ENCODE measurements at places on chromosomes 1 and 21. TPM values are rescaled to one million over a fixed set of nuclear protein-coding genes. Genes with fewer than 3 reads are reported as not detected.

DNA sequence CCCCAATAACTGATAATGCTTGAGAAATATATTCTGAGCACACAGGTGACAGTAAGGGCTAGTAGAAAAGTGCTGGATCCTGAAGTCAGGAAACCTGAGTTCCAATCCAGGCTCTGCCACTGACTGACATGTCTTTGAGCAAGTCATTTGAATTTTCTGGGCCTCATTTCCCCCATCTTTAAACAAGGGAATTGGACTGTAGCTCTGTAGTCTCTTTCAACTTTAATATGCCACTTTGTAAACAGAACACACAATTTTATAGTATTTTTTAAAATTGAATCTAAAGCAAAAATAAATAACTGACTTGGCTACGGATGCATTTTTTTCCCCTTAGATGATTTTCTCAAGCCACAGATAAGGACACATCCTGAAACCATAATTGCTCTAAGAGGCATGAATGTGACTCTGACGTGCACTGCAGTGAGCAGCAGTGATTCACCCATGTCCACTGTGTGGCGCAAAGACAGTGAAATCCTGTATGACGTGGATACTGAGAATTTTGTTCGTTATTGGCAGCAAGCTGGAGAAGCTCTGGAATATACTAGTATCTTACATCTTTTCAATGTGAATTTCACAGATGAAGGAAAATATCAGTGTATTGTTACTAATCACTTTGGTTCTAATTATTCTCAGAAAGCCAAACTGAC is 37.0 kb downstream of the LRIG2 start:
- DNase-seq = no peak

GRCh38 chr21:45834821-45835293 is 146.7 kb upstream of the COL6A1 start:
- no peak for DNase-seq

DNA sequence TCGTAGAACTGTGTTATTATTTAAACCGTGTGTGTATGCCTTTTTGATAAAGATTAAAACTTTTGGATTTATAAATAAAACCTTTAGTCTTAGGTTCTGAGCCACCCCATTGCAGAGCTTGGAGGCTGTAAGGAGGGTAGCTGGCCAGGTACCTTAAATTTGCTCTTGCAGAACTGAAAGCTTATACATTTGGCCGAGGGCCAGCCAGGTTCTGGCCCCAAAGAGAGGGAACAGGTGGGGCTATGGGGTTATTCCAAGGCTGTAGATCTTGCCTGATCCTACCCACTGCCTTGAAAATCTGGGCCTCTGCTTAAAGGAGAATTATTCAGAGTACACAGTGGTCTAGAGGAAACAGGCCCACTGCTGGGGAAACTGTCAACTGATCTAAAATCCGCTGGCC is 59.6 kb downstream of the CAMK2N1 start:
- no peak for DNase-seq

Gene ADPRS
- 38.0 TPM for polyA plus RNA-seq

DNA sequence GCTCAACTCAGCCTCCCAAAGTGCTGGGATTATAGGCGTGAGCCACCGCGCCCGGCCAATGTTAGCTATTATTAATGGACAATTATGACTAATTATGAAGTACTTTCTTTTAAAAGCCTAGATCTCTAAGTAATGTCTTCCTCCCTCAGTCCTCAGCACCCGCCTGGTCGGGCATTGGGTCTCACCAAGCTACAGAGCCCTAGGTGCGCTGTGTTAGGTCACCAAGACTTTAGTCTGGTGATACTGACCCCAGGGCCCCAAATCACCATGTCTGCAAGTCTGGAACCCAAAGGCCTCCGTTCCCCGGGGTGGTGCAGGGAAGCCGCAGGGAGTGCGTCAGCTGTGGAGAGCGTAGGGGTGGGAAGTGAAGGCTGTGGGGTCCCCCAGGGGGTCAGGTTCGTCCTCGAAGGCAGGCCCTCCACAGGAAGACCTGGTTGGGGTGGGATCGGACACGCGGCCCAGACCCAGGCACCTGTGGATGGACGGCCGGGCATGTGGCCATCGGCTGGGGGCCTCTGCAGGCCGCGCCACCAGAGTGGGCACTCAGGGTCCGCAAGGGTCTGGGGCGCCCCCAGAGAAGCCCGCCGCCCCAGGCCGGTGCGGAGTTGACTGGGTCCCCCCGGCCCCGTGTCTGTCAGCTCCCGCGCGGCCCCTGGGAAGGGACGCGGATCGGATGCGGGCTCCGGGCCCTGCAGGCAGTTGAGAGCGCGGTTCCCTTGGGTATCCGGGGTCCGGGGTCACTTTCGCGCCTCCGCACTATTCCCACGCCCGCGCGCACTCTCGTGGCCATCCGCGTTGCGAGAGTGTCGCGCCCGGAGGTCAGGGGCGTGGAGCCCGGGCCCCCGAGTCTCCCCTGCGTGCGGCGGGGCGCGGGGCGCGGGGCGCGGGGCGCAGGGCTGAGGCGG is 710 bp upstream of the PDXK start:
- DNase-seq = no peak

Gene MEX3A
- polyA plus RNA-seq = 47.7 TPM

DNA sequence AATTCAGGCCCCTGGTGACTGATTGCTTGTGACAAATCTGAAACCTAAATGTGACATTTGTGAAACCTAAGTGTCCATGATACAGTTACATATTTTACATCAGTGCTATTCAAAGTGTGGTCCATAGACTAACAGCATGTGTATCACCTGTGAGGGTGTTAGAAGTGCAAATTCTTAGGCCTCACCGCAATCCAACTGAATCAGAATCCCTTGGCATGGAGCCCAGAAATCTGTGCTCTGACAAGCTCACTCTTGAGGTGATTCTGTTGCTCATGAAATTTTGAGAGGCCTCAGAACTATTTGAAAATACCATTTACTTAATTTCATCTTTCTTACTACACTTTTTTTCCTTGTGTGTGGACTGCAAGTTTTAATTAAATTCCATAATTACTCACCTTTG is 587.9 kb downstream of the ADGRL2 start:
- DNase-seq = no peak

Gene SPRR3
- 0.18 TPM for polyA plus RNA-seq

Gene FMO5
- polyA plus RNA-seq = 9.0 TPM

GRCh38 chr1:202193614-202194327 is at the start of gene LGR6:
Gene LGR6 (plus strand): TSS chr1:202193799. CDS start chr1:202193990, 191 bp downstream.
- DNase-seq = peak; percentile 17

- no peak for DNase-seq
Measured at GRCh38 chr1:8780405-8780804, 37.0 kb downstream of the RERE start.

DNA sequence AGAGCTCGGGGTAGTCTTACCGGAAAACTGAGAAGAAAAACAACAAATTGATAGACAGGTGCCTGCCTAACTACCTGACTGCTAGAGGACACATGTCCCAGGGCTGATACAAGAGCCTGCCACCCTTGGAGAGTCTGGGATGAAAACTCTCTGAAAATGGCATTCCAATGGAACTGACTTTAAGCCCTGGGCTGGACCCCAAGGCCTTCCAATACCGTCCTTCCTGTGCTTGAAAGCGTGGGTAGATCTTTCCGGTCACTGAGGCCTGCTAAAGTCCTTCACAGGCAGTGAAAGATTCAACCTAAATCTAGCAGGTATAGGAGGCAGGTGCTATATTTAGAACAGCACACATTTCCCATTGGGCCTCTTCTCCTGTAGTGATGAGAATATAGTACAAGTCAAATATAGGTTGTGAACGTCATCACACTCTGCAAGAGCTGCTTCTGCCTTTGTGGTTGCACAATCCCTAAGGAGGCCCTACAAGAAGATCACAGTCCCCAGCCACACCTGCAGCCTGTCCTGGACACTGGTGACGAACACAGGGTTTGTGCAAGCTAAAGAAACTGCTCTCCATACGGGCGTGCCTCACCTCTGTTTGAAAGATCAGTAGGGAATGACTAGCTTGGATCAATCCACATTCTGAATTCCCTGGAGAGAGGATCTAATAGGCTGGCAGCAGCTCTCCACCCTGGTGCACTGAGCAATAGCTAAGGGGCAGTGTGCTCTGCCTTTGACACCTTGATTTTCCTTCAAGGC is 876 bp upstream of the CHML start:
- DNase-seq = no peak

- DNase-seq = no peak
Measured at GRCh38 chr21:32101277-32101676, 177.6 kb downstream of the MIS18A start.

Gene LRRN2
- polyA plus RNA-seq = 13.4 TPM

DNA sequence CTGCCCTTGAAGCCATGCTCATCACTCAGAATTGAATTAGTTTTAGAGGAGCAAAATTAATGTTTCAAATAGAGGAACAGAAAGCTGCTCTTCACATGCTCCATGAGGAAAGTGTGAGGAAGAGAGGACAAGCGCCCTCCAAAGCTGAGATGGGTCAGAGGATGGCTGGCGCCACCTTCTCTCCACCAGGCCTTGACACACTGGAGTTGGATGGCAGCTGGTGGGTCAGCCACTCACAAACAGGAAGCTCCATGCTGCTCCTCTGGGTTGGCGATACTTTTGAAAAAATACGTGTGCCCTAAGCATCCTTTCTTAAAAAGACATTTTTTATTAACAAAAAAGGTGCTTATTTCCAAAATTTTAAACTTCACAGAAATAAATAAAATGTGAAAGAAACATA is 3.1 kb upstream of the CD2 start:
- DNase-seq = no peak

- no peak for DNase-seq
Measured at GRCh38 chr1:207306603-207307002, 14.9 kb upstream of the CD55 start.

Gene TBX19
- polyA plus RNA-seq = 2.6 TPM

Gene TDRD5
- 6.3 TPM for polyA plus RNA-seq

DNA sequence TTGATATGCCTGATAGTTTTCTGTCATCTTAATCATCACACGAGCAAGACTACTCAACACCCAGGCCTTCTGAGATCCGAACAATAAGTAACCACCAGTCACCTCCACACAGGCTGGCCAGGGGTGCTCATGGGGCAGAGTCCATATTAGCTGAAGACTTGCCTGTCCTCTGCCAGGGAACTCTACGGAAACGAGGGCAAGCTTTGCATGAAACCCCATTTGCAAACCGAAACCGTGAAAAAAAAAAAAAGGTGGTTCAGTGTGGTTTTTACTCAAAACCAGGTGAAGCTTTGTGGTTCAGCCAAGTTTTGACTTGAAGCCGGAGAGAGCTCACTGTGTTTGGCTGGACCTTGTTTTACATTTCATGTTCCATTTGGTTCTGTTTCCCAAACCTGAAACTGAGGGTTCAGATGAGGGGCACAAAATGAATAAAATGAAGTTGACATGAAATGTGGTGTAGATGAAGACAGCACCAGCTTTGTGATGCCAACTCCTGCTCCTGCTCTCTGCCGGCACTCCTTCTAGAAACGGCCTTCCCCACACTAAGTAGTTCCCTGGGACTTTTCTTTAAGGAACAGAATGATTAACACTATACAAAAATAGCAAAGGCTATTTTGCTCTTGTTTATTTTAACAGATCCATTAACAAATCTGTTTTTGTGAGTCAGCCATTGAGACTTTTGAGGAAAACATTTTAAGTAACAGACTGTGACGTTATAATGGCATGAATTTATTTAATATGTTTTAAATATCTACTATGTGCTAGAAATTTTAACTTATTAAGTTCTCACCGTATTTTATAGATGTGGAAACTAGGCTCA is 74.7 kb downstream of the RUNX1 start:
- no peak for DNase-seq

Gene UQCRHL
- 1.3 TPM for polyA plus RNA-seq

- no peak for DNase-seq
Measured at GRCh38 chr1:220342853-220343252, 70.6 kb upstream of the RAB3GAP2 start.

- DNase-seq = no peak
Measured at GRCh38 chr1:200311256-200311655, 98.6 kb downstream of the ZNF281 start.

DNA sequence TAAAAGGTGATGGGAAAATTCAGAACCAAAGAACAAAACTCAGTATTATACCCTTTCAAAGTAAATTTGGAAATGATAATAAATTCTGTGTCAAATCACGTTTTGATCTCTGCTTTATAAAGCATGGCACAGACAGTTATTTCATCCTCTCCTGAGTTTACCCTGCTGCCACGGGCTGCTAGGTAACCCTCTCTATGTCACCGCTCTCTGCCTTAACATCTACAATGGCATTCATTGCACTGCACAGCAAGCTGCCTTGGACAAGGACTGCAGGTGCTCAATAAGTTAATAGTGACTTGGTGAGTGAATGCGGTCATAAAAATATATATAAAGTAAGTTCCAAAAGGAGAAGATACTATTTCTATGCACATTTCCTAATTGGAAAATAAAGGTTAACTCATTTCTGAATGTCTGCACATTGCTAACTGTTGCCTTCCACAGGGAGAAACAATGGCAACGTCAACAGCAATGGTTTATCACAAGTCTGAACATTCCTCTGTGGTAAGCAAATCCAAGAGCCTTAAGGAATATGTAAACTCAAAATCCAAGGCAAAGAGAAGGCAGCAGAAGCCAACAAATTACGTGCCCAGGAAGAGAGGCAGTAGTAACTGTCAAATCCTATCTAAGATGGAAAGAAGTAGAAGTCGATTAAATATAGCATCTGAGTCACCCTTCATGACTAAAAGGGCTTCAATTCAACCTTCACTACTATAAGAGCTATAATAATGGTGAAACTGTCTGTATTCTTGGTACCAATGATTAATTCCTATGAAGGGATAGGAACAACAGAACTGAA is 19.4 kb downstream of the FYB2 start:
- no peak for DNase-seq

Gene NBPF6
- polyA plus RNA-seq = not detected

- no peak for DNase-seq
Measured at GRCh38 chr1:7606096-7606495, 165.0 kb upstream of the VAMP3 start.

DNA sequence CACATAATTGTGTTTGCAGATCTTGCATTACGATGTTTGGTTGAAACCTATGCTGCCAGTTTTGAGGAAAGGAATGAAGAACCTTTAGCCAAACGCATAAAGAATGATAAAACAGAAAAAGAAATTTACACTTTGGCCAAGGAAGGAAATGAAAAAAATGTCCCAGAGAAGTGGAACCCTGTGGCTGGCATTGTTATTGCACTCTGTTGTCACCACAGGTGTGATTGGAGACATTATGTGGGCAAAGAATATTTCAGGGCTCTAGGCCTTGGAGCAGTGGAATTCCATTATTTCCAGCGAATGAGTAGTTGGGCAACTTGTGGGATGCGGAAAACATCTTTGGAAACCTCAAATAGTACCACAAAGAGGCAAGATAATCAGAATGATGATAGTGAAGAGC is 14.9 kb downstream of the TRMT13 start:
- no peak for DNase-seq

Gene SLC9C2
- polyA plus RNA-seq = 1.1 TPM

DNA sequence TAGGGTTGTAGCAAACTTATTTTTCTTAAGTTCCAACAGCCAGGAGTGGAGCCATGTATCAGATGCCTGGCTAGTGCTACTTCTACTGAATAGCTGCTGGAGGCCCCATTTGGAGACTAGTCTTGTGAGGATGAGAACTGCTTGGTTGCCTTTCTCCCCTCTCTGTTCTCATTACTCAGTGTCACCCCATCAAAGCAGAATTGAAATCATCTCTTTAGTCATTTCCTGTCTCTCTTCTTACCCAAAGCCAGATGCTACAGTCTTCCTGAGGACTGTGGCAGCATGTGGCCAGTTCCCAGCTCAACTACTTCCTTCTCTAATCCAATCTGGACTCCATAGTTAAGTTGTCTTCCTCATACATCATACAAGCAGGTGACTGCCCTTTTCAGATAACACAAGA is 197.5 kb downstream of the BRINP2 start:
- no peak for DNase-seq

Data from right renal pelvis (tissue), 4 donors.